Thoracic aorta (tissue), 2 donors: ENCODE measurements at places on chromosomes 5 and 9. TPM values are rescaled to one million over a fixed set of nuclear protein-coding genes. Genes with fewer than 3 reads are reported as not detected.

The RNF208 gene
- total RNA-seq, result not detected

- DNase-seq, result no peak
Measured at GRCh38 chr5:66312266-66312665, 168.2 kb downstream of the SREK1 start.

DNA sequence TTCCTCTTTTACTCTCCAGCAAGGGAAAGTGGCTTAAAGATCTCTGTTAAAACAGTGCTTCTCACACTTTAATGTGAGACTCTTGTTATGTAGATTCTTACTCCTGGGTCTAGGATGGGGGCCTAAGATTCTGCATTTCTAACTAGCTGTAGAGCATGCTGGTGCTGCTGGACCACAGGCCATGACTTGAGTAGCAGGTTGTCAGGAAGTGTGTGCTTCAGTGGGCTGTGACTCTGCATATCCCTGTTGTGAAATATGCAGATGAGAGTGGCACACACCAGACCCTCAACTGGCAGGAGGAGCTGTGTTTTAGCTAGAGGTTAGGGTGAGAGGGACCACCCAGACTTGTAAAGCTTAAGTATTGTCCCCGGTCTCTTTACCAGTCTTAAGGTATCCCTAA lies 191.1 kb upstream of the DMRT1 start:
- no peak for DNase-seq

DNA sequence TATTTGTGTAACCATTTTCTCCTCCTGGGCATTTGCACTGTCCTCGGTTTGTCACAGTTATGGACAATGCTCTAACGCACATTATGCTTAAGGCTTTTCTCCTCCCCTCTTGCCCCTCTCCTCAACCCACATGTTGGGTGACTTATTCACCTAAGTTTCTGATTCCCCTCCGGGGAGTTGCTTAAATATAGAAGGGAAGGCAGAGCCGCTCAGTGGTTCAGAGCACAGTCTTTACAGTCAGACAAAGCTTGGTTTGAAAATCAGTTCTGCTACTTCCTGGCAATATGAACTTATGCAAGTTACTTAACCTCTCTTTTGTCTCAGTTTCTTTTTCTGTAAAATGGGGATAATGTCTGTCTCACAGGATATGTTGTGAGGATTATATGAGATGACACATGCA lies 41.2 kb upstream of the SPRY4 start:
- DNase-seq, result no peak

GRCh38 chr9:12956805-12957204 lies 182.0 kb downstream of the LURAP1L start:
- DNase-seq, result no peak

DNA sequence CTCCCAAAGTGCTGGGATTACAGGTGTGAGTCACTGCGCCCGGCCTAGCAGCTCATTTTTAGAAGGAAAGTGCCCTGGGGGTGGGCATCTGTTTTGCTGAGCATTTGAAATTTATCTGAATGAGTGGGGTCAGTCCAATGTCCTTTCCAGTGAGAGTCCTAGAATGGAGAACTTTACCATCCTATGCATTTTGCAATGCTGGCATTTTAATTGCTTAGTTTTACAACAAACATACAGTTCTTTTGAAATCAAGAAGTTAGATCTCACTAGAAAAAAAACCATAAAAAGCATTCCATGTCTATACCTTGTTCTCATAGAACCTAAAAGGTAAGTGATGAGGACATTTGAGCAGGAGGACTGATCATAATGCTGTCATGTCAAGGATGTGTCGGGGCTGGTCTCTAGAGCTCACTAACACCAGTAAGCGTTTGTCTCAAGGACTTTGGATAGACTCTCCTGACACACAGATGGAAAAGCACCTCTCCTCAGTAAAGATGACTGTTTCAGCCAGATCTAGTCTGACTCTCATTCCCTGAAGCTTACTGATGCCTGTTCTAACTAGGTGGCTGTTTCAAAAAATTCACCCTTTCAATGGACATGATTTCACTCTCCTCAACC lies 83.9 kb downstream of the DCP2 start:
- no peak for DNase-seq

GRCh38 chr9:38295764-38296163 lies 96.7 kb upstream of the ALDH1B1 start:
- no peak for DNase-seq

DNA sequence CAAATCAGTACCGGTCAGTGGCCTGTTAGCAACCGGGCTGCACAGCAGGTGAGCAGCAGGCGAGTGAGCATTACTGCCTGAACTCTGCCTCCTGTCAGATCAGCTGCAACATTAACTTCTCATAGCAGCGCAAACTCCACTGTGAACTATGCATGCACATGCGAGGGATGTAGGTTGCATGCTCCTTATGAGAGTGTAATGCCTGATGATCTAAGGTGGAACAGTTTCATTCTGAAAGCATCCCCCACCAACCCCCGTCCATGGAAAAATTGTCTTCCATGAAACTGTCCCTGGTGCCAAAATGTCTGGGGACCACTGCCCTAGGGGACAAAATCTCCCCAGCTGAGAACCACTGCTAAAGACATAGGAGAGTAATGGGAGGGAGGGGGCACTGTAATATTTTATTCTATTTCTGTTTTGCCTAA lies 51.1 kb downstream of the P4HA2 start:
- DNase-seq, result no peak

DNA sequence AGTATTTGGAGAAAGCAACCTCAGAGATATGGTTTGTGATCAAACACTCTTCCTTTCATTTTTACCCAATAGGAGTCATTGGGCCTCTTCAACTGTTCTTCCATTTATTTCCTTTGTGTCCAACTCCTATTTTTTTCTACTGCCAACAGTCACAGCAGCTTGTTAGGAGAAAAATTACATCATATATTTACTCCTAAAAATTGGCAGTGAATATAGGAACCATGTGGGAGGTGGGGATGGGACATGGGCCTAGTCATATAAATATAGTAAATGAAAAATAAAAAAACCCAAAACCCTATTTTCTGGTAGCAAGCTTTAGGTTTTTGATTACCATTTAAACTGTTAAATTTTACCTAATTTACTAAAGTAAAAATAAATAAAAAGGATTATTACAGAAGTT lies 134.9 kb upstream of the MPDZ start:
- DNase-seq, result no peak

The PCDHGA9 gene
- total RNA-seq, result 12.0 TPM

The DRD1 gene
- total RNA-seq, result 0.41 TPM

The STPG3 gene
- not detected for total RNA-seq

DNA sequence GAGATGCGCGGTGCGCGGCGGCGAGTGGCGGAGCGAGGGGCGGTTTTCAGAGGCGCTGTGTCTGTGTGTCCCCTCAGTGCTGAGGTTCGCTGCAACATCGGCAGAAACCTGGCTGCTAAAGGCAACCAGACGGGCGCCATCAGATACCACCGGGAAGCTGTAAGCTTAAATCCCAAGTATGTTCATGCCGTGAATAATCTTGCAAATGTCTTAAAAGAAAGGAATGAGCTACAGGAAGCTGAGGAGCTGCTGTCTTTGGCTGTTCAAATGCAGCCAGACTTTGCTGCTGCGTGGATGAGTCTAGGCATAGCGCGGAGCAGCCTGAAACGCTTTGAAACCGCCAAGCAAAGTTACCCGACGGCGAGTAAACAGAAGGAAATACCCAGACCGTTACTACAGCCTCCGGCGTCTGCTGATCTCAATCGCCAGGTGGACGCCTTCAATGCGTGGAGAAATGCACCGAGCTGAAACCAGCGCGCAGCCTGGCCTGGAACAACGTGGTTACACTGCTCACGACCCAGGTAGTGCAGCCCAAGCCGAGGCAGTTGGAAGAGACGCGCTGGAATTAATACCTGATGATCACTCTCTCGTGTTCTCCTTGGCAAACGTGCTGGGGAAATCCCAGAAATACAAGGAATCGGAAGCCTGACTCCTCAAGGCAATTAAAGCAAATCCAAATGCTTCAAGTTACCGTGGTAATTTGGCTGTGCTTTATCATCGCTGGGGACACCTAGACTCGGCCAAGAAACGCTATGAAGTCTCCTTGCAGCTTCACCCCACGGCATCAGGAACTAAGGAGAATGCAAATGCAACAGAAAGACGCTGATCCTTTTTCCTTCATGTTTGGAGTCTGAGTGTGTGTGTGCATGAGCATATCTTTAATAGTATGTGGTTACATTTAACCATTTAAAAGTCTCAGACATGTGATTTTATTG lies 15.9 kb downstream of the OR2V1 start:
- DNase-seq, result no peak

The TXNDC15 gene
- 91.2 TPM for total RNA-seq

DNA sequence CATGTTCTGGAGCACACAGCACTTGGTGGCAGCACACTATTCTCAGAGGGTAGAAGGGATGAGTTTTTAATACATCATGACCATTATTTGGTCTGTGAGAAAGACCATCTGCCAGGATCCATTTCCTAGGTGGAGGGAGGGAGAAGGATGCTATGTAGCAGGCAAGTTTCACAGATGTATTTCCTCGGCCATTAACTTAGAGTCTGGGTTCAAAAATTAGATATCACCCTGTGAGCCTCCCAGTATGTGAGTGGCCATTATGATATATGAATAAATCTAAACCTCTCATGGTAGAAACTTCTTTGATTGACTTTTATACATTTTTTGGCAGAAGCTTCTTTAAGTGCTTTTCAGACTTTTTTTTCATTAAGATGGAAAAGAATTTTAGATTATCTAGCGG lies 133.9 kb downstream of the SREK1 start:
- no peak for DNase-seq

DNA sequence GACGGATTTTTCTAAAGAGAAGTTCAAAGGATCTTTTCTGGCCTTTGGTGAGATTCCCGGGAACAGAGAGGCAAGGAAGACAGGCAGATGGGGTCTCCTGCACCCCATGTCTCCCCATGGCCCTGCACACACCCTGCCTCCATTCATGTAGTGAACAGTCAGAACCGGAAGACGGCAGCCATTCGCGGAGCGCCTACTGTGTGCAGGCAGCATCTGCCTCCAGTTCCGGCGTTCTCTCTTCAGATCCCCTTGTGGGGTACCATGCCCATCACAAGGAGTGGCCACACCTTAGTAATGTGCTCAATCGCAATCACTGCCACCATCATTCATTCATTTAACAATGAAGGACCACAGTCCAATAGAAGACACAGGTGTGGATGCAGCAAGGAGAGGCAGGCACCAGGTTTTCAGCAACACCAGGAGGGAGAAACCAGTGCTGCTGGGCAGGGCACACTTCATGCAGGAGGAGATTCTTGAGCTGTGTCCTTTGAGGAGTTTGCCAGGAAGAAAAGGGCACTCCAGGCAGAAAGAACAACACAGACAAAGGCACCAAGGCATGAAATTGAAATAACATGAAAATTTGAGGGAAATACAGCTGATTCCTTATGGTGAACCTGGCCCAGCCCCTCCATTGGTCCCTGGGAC lies 171.5 kb upstream of the PHYKPL start:
- no peak for DNase-seq

The FGF1 gene
- total RNA-seq, result 56.7 TPM

GRCh38 chr9:134330590-134330989 lies 4.3 kb downstream of the RXRA start:
- no peak for DNase-seq

GRCh38 chr5:127235136-127235535 lies 55.5 kb upstream of the MEGF10 start:
- DNase-seq, result no peak
